Neuronal stem cell (in vitro differentiated cells): ENCODE measurements at places on chromosomes 1 and 21.

- no peak for DNase-seq
These were observed 47.2 kb downstream of the TRIT1 start for GRCh38 chr1:39835935-39836594.

DNA sequence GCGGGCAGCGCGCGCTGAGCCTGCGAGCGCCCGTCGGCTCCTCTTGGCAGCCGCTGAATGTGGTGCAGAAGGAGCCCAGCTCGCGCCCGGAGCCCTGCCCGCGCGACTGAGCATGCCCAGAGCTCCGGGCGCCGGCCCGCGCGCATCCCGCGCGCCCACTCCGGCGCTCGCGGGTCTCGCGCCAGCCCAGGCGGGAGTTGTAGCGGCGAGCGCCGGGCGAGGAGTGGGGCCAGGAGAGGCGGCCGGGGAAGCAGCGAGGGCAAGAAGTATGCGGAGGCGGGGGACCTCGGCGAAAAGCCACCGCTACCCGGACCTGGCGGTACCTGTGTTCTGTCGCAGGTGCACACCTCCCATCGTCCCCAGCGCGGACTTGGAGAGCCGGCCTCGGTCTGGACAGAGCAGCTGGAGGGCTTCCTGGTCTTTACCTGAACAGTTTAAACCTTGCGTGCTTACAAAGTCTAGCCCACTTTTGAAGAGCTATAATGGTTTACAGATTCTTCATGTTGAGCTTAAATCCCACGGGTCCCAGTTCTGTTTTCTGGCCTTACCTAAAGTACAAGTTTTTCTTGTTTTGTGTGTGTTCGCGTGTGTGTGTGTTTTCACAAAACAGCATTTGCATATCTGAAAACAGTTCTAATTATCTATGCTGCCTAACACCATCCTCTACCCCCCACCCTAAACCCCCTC, at the start of gene DDAH1:
Gene DDAH1 (minus strand): TSS at position 61 of the 687 bp plus-strand sequence. CDS start 114 bp downstream, outside the sequence.
- no peak for DNase-seq

DNA sequence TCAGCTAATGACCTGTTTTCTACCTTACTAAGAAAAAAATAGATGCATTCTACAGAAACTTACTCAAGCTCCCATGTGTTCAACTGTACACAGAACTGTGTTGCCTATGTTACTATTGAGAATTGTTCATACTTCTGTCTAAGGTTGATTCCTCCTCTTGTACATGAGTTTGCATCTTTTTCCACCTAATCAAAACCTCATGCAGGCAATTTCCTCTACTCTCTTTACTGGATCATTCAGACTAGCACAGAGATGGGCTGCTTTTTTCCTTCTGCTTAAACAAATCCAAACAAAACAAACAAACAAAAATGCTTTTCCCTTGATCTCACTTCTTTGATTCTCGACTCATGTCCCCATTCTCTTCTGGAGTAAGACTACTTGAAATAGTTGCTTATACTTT, 58.8 kb upstream of the PTGFR start:
- DNase-seq = no peak

DNA sequence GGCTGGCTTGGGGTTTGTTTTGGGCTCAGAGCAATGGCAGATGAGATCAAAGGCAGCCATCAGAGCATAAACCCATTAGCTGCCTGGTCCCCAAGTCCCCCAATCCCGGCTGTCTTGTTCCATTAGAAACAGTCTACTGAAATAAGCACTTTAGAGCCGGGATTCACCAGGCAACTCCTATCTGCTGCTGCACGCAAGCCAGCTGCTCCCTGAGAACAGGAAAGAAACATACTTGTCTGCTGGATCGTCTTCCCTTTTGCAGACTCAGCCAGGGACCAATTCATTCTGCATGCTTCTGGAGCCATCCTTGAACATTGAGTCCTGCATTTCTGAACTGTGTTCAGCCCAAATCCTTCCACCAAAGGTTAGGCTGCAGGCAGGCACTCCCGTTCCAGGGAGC, 21.8 kb downstream of the RXRG start:
- no peak for DNase-seq

- no peak for DNase-seq
These were observed 120.6 kb downstream of the MAB21L3 start for GRCh38 chr1:116231752-116232151.

GRCh38 chr1:12231276-12231595, 1.4 kb downstream of the VPS13D start:
- DNase-seq = no peak
